Small intestine (tissue), 16 donors: ENCODE measurements at places on chromosomes 11 and 22. TPM values are rescaled to one million over a fixed set of nuclear protein-coding genes. Genes with fewer than 3 reads are reported as not detected.

GRCh38 chr22:43236411-43237166 is 49.7 kb upstream of the TTLL12 start:
- DNase-seq = no peak

- DNase-seq = no peak
These were observed 17.9 kb downstream of the GNAZ start for GRCh38 chr22:23088199-23088604.

- peak; percentile 50 for DNase-seq
These were observed at the start of gene CHRM4 for GRCh38 chr11:46391578-46392420. Gene CHRM4 (minus strand): TSS chr11:46391776. CDS start chr11:46386557, 5,219 bp downstream.

DNA sequence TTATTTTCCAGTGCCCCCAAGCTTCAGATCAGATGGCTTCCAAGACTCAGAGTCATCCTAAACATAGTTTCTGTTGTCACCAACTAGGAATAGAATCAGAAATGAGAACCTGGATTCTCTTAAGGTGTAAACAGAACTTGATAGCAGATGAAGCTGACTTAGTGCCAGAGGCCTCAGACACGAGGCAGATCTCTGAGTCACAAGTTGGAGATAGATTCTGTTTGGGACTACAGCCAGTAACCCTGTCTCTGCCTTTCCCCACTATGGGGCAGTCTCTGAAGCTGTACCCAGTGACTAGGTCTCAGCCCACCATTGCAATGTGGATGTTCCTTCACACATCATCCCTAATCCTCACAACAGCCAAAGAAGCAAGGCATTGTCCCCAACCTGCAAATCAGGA is 25.4 kb downstream of the NEU3 start:
- DNase-seq = no peak

- DNase-seq = no peak
These were observed 82.8 kb upstream of the SNX19 start for GRCh38 chr11:130999086-130999485.

Gene TBX1
- polyA plus RNA-seq = 1.3 TPM

- DNase-seq = peak; percentile 68
These were observed 1.1 kb upstream of the TTLL1 start for GRCh38 chr22:43090130-43090789.

GRCh38 chr11:4164884-4165590 is 70.4 kb downstream of the RRM1 start:
- no peak for DNase-seq

DNA sequence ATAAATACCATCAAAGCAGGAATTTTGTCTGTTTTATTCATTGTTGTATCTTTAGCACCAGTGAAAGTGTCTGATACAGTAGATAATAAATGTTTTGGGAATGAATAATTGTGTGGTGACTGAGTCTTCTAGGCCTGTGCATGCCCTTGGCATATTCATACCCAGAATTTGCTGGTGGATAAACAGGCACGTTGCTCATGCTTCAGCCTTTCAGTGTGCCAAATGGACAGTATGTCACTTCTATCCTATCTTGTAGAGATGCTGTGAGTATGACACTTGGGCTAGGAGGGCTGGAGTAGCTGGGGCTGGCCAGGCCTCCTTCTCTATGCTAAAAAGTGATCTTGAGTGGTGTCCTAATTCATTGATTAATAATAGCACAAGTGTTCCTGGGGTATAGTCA is 287.3 kb upstream of the DDI1 start:
- no peak for DNase-seq
